ENCODE measurements at places on chromosomes 1 and 21.
A peak's percentile ranks its signal among the peaks of the same experiment; 100 is the strongest.

DNA sequence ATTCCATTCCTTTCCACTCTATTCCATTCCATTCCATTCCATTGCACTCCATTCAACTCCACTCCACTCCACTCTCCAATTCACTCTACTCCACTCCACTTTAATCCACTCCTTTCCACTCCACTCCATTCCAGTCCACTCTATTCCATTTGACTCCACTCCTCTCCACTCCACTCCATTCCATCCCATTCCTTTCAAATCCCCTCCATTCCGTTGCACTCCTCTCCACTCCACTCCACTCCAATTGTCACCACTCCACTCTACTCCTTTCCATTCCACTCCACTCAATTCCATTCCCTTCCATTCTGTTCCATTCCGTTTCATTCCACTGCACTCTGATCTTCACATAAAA, 2563.7 kb upstream of the TPTE start:
- DNase-seq: no peak

DNA sequence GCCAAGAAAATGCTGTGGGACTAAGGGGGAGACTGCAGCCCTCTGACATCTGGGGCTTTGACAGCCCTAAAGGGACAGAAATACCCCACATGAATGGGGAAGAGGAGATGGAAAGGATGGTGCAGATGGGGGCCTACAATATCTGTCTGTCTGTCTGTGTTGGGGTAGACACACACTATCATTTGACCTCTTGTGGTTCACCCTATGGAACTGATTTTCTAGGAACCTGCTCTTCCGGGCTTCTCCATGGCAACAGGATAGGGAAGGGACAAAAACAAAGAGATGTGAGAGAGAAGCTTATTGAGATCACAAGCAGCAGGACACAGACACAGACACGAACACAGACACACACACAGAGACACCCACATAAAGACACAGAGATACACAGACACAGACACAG, 17.1 kb downstream of the KIF21B start:
- DNase-seq: no peak

DNA sequence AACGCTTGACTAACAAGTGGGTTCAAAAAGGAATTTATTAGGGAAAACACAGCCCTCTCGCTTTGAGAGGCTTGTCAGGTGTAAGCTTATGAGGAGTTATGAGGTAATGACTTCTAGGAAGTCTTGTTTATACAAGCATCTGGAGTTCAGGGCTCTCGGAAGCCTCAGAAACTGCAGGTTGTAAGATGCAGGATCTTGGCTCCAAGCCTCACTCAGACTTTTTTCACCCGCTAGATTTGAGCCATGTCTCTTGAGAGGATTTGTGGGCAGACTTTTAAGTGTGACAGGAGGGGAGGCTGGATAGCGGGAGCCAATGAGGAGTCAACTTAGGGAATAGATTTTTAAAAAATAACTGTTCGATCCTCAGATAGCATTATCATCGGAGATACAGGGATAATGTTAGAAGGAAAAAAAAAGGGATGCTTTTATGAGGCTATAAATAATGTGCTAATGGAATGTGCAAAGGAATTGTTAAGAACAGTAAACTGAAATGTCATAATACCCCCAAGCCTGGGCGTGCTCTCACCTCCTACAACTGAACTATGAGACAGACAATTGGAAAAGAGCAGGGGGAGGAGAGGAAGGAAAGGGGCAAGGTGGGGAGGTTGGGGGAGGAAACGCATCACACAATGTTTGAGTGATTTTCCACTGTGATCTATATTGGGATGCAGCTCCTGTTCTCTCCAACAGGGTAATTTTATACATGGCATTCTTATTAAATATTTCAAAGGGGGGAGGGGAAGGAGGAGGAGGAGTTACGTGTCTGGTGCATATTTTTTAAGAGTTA, 107.4 kb upstream of the ESRRG start:
- no peak for DNase-seq

DNA sequence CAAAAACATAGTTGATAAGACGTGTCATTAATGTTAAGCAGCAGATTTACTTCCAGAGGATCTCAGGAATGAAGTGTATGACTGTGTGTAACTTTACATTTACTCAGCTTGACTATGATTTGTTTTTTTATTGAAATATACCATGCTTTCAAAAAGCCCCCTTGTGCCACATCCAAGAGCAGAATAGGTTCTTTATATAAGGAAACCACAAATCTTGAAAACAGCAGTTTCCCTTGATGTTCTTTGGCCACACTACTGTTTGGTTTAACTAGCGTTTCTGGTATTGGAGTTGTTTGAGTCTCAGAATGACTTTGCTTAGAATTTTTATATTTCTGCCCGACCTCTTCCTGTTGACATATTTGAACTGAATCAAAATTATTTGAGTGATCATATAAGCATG, 25.0 kb downstream of the LRRC8C start:
- DNase-seq: no peak

DNA sequence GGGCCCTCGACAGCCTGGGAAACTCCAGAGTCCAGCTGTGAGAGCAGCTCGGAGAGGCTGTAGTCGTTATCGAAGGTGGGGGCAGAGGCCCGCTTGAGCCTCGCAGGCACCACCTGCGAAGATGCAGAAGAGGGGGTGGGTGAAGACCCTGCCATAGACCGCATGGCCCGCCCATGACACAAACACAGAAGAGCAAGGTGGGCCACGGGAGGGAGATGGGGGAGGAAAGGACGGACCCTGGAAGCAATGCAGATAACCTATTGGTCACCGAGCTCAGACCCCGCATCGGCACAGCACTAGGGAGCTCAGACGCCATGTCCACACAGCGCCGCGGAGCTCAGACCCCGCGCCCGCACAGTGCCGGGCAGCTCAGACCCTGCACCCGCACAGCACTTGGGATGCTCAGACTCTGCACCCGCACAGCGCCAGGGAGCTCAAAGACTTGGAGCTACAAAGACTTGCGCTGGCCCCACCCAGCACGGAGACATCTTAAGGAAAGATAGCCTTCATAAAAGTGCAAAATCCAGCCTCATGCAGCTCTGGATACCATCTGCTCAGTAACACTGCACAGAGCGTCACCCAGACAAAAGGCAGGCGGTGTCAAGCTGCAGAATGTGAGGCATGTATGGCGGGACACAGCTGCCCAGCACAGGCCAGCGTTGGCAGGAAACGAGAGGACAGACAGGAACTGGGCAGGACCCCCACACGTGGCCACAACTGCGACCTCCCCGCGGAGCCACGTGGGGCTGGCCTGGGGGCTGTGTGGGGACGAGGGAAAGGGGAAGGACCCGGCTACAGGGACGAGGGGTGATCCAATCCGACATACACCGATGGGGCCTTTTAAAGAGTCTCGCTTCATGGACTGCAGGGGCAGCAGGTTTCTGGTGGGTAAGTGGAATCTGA, 22.6 kb downstream of the RIPK4 start:
- no peak for DNase-seq

DNA sequence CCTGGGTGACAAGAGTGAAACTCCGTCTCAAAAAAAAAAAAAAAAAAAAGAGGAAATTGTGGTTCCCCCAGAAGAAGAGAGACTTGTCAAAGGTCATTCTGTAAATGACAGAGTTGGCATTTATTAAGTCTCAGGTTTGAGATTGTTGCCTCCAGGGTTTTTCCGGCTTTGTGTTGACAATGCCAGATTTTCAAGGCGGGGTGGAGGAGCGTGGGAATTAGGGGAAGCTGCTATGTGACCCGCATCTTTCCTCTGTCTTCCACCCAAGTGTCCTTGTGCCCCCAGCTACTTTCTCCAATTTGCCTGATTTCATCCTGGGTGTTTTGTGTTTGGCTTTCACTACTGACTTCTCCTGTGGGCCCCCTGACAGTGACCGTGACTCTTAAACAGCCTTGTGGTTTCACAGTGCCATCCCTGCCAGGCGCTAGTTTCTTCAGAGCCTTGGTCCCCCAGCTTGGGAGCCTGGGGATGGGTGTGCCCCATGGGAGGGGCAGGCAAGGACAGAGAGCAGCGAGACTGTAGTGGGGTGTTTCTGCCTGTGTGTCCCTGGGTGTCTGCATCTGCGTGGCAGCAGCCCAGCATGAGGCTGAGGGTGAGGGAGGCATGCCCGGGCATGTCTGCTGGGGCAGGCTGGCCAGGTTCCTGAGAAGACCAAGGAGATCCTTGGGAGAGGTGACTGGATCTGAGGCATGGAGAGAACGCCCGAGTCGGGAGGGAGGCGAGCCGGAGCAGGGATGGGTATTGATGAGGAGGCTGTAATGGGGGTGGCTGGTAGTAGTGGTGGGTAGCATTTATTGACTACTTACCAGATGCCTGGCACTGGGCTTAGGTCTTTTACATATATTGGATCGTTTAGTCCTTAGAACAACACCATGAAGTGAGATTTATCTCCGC, 46.3 kb downstream of the IER5 start:
- no peak for DNase-seq

GRCh38 chr1:204560590-204561150, 44.5 kb downstream of the MDM4 start:
- no peak for DNase-seq

DNA sequence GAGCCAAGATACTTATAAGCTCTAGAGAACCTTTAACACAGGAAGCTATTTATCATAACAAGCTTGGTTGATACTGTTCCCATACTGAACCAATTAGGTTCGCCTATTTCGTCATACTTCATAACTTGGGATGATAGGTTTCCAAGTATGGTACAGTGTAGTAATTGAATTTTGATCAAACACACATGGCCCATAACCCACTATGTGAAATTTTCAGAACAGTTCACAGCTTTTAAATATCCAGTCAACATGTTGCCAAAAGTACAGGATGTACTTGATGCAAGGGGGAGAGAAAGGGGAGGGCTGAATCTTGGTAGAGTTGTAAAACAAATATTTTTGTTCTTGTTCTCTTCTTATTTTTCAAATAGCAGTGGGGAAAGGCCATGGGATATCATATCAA, 86.6 kb downstream of the TM2D1 start:
- peak; percentile 62 for DNase-seq

GRCh38 chr21:33249331-33250002, 16.7 kb upstream of the IL10RB start:
- no peak for DNase-seq

DNA sequence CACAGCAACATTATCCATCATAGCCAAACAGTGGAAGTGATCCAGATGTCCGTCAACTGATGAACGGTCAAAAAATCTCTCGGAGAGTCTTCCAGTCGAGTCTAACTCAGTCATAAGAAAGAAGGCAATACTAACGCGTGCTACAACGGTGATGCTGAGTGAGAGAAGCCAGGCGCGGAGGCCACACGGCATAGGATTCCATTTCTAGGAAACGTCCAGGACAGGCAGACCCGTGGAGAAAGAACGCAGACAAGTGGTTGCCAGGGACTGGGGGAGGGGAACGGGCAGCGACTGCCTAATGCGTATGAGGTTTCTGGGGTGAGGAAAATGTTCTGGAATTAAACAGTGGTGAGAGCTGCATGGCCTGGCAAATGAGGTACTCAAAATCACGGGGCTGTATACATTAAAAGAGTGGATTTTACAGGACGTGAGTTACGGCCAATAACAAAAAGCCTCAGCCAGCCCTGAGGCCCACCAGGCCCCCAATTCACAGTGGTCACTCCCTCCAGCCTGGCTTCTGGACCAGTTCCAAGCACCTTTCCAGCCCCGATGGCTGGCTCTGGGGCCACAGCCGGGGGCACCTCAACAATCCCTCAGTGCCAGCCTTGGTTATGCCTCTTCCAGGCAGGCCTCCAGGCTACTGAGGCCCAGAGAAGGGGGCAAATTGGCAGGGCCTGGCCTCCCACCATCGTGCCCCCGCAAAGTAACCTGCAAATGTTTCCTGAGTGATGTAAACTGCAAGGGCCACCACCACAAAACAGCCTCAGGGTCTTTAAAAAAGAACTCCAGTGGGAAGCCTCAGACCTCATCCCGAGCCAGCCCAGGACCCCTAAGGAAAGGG, 3.4 kb downstream of the WNT9A start:
- no peak for DNase-seq

GRCh38 chr1:222454186-222454585, 93.7 kb downstream of the HHIPL2 start:
- no peak for DNase-seq

GRCh38 chr1:58982259-58982998, 198.6 kb upstream of the JUN start:
- DNase-seq: peak; percentile 80

DNA sequence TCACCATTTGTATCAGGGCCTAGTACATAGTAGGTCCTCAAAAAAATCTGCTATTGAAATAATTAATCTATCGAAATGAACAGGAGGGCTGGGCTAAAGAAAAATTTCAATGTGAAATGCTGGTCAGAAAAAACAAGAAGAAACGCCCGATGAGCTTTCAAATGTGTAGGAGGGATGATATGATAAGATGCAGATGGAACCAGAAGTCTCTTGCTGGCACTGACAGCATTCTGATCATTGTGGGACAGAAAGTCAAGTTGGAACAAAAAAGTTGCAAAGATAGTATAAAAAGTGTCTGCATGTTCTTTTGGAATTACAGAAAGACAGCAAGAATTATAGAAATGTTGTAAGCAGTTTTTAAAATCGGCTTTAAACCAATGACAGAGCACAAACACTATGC, 11.1 kb downstream of the G0S2 start:
- DNase-seq: no peak

DNA sequence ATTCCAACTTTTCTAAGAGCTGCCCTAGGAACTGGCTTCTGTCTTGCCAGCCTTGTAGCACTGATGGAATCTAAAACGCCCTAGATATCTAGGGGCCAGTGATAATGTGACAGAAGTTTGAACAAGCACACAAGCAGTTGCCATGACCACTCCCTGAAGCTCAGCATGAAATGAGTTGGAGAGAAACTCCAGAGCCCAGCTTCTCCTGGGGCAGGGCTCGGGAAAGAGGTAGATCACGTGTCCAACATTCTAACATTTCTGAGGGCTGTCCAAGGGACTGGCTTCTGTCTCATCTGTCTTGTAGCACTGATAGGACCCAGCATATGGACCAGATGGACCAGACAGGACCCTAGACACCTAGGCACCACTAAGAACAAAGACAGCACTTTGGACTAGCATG, 37.9 kb downstream of the OMA1 start:
- no peak for DNase-seq

Measured in smooth muscle cell of the brain vasculature (primary cell).